Stimulated activated CD8-positive, alpha-beta memory T cell treated with anti-CD3 and anti-CD28 coated beads, Interleukin-7, amount 100 ng/mL, for 48 hours (primary cell): ENCODE measurements at places on chromosomes 11 and 22.

DNA sequence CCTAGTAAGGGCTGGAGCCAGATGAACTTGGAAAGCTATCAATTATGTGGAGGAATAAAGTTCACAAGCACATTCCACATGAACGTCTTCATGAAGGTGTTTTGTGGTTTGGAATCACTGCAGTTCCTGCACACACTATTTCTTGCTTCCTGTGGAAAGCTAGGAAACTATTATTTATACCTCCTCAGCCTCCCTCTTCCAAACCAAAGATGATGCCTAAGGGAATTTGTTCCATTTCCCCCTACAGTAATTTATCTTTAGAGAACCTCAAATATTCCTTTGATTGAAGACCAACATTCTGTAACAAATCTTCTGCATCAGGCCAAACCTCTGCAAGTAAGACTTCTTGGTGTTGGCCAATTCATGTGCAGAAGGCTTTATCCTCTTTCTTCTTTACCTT, 115.8 kb upstream of the ARHGAP20 start:
- no peak for DNase-seq

- no peak for DNase-seq
Measured at GRCh38 chr11:118896921-118897591, 13.4 kb downstream of the CXCR5 start.

GRCh38 chr11:68983801-68984200, 3.0 kb upstream of the MRGPRD start:
- DNase-seq, result no peak

- DNase-seq, result no peak
Measured at GRCh38 chr11:37500425-37500824, 902.4 kb upstream of the RAG2 start.

GRCh38 chr11:6232899-6233298, 1.5 kb downstream of the FHIP1B start:
- no peak for DNase-seq

DNA sequence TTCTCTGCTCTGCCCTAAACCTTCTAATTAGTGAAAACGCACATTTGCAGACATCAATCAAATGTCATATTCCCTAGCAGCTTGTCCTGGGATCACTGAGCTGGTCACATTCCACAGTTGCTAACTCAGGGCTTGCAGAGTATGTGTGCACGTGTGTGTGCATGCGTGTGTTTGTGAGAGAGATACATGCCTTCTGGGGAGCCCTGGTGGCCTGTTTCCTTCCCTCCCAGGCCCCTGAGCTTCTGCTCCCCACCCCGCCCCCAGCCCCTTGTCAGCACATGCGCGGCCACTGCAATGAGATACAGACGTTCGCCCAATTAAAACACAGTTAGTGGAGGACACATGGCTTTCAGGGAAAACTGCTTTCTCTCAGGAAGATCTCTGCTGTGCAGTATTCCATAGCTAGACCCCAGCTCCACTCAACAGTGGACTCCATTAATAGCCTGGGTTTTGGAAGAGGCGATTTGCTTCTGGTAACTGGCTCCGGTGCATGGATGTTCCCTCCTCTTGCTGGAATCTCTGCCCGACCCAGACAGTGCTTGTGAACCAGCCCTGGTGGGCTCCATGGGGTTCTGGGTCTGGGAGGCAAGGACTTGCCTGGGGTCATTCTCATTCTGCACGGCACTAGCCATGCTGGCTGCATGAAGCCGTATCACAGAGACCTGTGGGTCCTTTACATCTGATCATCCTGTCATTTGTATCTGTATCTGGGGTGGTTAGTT, 17.7 kb downstream of the LRP5 start:
- DNase-seq, result no peak

DNA sequence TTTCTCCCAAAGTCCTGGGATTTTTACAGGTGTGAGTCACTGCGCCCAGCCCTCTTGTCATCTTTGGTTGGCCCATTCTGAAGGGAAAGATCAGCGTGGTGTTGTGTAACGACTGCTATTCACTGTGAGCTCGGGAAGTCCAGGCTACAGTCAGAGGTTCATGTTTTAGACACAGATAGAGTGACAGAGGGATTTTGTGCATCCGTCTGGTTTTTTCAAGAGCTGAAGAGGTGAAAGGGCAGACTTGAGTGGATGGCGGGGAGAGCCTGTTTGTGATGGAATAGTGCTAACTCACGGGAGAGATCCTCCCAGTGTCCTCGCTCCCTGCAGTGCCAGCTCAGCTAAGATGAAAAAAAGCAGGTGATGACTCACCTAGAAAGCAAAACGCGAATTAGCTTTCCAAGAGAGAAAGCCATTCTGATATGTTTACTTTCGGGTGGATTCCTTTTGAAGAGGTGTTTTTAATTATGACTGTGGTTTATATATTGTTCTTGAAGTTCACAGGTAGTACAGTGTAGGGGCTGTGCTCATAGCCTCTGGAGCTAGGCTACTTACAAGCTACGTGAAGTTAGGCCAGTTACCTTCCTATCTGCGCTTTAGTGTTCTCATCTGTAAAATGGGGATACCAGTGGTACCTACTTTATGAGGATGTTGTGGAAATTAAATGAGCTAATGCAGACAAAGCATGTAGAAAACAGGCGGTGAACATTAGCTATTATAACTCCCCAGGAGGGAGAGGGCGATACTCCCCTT, 67.2 kb downstream of the C11orf91 start:
- DNase-seq, result no peak

DNA sequence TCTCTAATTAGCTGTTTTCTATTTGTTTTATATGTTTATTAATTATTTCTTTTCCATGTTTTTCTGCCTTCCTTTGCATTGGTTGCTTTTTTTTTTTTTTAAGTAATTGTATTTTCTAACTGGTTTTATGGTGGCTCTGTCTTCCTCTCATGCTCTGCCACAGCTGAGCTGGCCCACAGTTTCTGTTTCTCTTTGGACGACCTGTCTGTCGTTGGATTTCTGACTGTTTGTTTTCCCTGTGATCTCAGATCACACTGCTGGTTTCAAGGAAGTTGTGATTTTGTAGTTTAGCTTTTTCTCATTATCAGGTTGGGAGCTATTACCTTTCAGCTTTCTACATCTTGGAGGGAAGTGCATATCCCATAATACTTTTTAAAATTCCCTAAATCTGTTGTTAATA, 15.9 kb upstream of the OR6M1 start:
- DNase-seq, result no peak

- no peak for DNase-seq
Measured at GRCh38 chr11:69538854-69539253, 57.4 kb downstream of the LINC01488 start.

GRCh38 chr11:131910523-131911387, 540.3 kb downstream of the NTM start:
- no peak for DNase-seq

- DNase-seq, result no peak
Measured at GRCh38 chr11:133621611-133622010, 89.3 kb upstream of the OPCML start.

DNA sequence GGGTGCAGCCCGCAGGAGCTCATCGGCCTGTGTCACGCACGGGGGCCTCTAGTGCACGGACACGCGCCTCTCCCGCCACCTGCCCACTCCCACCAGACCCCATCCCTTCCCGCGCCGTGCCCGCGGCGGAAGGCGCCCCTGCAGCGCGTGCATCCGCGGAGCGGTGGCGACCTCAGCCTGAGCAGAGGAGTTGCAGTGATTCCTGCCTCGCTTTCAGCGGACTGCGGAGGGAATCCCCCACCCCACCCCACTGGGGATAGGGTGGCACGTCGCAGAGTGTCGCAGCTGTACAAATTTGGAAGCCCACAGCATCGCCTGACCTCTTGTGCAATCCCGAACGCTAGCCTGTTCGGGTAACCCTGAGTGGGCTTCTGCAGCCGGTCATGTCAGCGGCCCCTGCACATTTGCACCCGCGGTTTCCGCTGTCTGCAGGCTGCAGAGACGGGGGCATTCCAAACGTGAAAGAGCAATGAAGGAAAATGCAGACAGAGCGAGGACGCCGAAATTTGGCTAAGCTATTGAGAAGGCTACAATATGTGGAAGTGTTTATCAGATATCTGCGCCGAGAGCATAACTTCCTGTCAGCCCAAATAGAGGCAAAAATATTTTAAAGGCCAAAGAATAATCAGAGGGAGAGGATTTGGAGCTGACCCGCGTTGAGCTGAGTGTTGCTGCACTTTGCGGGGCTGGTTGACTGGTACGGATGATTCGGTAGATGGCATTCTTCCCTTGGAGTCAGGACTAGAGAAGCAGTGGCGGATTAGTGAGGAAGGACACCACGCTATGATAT, 617 bp upstream of the ARHGAP20 start:
- DNase-seq, result no peak

DNA sequence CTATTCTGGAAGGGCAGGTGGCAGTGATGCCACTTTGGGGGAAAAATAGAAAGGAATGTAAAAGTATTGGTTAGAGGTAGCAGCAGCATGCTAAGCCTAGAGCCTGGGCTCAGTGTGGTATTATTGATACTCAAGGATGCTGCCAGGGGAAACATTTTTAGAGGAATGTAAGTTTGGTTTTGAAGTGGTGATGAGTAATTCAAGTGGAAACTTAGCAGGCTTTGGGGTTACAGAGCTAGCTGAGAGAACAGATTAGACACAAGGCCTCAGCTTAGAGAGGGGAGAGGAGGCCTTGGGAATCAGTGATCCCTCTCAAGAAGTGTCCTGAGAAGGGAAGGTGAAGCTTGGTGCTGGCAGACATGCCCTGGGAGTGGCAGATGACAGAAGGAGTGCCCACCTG, 32.9 kb upstream of the DDI1 start:
- no peak for DNase-seq

- no peak for DNase-seq
Measured at GRCh38 chr11:26204101-26204500, 127.8 kb upstream of the ANO3 start.

DNA sequence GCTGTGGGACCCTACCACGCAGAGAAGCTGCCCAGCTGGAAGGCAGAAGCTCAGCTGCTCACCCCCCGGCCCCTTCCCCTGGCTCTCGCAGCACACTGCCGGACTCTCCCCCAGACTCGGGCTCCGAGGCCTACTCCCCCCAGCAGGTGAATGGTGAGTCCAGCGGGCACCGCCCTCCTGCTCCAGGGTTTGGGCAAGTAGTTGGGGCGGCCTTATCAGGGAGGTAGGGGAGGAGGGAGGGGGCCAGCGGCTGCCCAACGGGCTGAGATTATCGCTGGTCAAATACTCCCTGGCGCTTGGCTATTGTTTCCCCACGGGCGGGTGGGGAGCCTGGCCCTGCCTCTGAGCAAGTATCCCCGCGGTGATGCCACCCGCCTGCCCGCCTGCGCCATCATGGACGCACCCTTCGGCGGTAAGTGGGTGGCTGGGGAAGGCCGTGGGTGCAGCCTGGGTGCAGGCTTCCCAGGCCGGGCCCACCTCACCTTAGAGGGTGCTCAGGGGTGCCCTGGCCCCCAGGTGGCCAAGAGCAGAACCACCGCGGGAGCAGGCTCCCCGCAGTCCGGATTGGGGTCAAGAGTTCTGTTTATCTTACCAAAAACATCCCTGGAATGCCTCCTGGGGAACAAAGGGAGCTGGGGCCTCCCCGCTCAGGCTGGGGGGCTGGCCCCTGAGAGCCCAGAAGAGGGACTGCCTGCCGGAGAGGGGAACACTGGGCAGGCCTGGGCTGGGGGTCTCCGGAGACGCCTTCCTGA, 16.9 kb downstream of the MYRF start:
- DNase-seq, result no peak
